ENCODE measurements at places on chromosomes 3 and 15.

DNA sequence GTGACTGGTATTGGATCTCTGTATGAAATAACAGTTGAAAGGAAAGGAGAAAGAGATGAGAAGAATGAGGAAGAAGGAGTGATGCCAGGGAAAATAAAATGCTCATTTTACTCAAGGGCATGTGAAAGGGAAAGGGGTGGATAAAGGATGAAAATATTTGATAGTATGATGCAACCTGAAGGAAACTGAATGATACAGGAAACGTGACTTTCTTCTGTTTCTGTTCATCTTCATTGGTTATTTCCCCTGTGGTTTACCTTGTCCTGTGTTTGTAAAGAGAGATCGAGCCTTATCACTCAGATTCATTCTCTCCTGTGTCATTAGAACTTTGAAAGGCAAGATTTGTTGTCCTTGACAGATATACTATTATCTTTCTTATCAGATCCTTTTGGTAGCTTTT, 243.6 kb upstream of the SLITRK3 start:
- DNase-seq: no peak

- no peak for DNase-seq
These were observed 161.1 kb upstream of the ROBO1 start for GRCh38 chr3:79928687-79929408.

- DNase-seq: no peak
These were observed 73.4 kb downstream of the NPAP1 start for GRCh38 chr15:24748812-24749439.

DNA sequence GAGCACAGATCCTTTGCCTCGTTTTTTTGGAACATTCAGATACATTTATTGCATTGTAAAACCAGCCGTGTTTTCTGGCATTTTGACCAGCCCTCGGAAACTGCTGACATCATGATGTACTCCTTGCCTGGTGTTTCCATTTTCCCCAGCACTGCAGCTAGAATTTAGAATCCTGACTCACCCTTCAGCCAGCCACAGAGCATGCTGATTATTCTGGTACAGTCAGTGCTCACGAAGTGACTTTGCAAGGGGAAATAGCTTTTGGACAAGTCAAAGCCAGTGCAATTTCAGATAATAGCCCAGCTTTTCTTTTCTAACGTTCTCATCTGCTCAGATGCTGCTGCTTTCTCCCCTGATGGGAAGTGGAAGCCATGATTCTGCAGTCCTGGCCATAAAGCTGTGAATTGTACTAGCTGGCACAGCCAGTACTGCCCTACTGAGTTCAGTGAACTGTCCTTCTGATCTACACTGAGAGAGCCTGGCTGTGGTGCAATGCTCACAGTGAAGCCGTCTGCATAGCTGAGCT, 12.1 kb upstream of the CNBP start:
- no peak for DNase-seq

- DNase-seq: no peak
These were observed 20.2 kb downstream of the RYR3 start for GRCh38 chr15:33330931-33331330.

GRCh38 chr3:192244591-192244990, 482.8 kb downstream of the FGF12 start:
- no peak for DNase-seq

DNA sequence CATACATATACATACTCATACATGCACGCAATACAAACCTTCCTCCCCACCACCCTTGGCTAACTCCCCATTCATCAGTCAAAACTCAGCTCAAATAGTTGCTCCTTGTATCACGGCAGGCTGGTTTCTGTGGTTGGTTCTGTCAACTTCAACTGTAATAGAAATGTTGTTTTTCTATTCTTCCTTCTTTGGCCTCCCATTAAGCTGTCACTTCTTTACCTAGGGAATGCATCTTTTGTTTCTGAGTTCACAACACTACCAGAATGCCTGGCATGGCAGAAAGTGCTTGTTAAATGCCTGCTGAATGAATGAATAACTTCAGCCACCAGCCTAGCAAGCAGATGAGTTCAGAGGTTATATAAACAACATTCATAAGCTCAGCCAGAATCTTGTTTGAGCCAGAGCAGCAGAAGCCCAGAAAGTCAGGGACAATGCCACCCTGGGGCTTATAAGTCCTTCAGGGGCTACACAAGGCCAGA, 63.1 kb downstream of the B3GALNT1 start:
- no peak for DNase-seq

Measured in naive B cell (primary cell).